ENCODE measurements at places on chromosomes 12 and 14. TPM values are rescaled to one million over a fixed set of nuclear protein-coding genes. Genes with fewer than 3 reads are reported as not detected.

DNA sequence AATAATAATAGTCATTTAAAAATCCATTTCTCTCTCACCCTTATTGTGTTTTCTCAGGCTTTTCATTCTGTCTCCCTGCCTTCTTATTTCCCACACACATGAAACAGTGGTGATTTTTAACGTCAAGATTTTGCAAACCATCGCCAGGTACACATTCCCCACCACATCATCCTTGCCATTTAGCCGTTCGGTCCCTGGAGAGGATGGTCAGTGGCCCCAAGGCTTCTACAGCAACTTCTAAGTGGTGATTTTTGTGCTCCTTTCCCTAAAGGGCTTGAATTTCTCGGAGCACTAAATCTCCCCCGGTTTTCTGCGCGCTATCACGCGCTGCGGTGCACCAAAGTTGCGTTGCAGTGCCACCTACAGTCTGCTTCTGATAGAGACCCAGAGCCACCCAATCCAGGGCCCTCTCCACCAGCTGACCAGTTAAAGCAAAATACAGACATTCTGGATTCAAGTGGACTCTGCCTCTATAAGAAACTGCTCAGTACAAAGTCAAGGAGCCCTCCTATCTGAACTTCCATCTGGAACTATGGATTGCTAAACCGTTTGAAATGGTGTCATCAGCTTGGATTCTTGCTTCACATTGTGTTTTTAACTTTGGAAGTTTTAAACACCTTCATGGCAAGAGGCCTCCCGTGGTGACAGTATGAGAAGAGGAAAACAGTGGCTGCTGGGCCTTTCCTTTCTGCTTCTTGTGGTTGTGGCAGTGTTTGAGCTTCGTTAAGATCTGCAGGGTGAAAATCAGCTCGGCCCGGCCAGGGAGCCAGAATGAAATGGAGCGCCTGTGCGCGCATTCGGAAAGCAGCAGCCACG, 234.0 kb downstream of the SPTSSA start:
- peak; percentile 63 for DNase-seq

DNA sequence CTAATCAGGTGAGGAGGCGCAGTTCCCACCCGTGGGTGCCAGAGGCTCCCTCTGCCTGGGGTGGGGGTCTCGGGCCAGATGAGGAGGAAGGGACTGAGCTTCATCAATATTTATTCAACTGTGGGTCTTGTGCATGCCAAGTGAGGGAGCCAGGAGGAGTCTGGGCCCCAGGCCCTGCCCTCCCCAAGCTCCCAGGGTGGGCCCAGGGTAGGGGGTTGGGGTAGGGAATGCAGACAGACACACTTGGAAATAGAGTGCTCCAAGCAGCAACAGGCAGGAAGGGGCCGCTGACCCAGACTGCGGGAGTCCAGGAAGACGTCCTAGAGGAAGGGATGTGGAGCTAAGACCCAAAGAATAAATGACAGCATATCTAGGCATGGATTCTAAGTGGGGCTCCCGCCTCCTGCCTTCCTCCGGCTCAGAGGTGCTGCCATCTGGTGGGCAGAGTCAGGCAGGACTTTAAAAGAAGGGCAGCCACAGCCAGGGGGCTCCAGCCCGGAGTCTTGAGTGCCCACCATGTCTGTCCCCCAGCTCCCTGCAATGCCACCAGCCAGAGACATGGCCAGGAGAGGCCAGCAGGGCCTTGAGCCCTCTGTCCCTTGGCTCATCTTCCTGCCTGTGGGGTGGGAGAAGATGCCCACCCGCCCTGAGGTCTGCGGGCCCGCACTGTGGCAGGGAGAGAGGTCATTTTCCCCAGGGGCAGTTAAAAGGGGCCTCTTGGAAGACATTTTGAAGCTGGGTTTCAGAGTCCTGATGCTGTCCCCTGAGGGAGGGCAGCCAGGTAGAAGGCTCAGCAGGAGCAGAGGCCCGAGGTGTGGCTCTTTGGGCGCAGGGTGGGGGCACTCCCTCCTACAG, 70.1 kb downstream of the PHETA1 start:
- DNase-seq = peak; percentile 27

GRCh38 chr12:32089586-32089985, 17.1 kb upstream of the BICD1 start:
- no peak for DNase-seq

- DNase-seq = peak; percentile 49
Measured at GRCh38 chr12:112409064-112409905, at the start of gene RPL6. Gene RPL6, minus strand, starts transcription at chr12:112409605. Its CDS starts 949 bp downstream, at chr12:112408656.

RAB21 gene
- 12.6 TPM for total RNA-seq

DNA sequence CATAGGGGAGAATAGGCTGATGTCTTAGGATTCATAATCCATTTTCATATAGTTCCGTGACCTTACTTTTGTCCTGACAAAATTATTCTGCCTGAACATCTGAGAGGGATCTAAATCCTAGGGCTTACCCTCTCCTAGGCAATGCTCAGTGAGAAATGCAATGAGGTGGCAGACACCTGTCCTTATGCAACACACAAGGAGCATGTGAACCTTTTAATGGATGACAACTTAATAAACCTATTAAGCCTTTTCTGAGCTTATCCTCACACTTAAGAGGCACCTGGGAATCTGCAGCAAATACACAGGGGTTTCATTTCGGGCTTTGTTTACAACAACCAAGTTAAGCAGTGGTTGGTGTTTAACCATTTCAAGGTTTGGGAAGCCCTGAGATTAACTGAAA, 24.6 kb downstream of the SINHCAF start:
- no peak for DNase-seq

- DNase-seq = no peak
Measured at GRCh38 chr12:84072961-84073360, 839.6 kb downstream of the SLC6A15 start.

DNA sequence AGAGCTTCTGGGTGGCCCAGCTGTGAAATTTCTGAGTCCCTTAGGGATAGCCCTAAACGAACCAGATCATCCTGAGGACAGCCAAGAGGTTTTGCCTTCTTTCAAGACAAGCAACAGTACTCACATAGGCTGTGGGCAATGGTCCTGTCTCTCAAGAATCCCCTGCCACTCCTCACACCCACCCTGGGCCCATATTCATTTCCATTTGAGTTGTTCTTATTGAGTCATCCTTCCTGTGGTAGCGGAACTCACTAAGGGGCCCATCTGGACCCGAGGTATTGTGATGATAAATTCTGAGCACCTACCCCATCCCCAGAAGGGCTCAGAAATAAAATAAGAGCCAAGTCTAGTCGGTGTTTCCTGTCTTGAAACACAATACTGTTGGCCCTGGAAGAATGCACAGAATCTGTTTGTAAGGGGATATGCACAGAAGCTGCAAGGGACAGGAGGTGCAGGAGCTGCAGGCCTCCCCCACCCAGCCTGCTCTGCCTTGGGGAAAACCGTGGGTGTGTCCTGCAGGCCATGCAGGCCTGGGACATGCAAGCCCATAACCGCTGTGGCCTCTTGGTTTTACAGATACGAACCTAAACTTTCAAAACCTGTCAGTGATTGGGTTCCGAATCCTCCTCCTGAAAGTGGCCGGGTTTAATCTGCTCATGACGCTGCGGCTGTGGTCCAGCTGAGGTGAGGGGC, 38.9 kb downstream of the DAD1 start:
- no peak for DNase-seq

GRCh38 chr12:50004696-50005095, 20.6 kb downstream of the RACGAP1 start:
- DNase-seq = no peak

DNA sequence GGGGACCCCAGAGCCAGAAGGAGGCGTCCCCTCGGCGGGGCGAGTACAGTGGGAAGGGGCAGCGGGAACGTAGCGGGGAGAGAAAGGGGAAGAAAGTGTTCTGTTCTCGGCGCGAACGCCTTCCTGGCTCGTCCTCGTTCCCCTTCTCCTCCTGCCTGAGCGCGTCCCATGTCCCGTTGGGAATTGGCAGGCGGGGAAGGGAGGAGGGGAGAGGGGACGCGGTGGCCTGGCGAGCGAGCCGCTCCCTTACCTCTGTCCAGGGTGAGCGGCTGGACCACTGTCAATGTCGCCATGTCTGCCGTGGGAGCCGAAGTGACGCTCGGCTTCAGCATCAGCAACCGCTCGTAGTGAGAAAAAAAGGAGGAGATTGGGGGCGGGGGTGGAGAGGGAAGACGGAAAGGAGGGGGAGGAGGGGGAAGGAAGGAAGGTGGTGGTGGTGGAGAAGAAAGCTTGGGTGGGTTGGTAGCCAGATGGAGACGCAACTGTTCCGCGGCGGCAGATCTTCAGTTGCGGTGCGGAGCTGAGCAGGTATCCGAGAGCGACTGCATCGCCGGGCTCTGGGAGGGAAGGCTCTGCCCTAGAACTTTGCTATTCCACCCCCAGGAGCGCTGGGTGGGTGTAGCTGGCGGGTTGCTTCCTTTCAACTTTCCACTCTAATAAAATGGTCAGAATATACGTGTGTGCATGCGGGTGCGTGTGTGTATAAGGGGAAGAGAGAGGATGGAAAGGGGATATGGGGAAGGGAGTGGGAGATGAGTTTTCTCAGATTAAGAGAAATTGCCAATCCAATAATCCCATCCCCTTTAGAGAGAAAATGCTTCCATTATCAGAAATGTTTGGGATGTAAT, at the start of gene LIN7A:
TSS of gene LIN7A (minus strand) at position 544 of the 848 bp plus-strand sequence. CDS start at position 332, 212 bp downstream.
- no peak for DNase-seq
